ENCODE measurements at places on chromosomes 4 and X.

- DNase-seq = no peak
These were observed 43.4 kb upstream of the GATB start for GRCh38 chr4:151804086-151804630.

DNA sequence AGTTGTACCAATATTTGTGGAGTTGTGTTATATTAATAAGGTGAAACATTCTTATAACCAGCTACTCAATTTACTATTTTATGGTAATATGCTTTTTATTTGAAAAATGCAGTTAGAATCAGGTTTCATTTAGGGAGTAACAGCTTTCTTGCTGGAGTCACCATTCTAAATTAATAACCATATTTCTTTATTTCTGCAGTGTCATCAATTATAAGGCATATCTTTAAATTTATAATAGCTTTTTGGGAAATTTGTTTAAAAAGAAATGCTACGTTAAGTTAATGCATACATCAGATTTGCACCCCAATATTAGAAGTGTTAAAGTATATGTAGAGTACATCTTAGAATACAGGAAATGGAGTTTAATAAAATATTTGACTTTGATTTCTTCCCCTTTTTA lies 18.9 kb downstream of the USP38 start:
- no peak for DNase-seq

DNA sequence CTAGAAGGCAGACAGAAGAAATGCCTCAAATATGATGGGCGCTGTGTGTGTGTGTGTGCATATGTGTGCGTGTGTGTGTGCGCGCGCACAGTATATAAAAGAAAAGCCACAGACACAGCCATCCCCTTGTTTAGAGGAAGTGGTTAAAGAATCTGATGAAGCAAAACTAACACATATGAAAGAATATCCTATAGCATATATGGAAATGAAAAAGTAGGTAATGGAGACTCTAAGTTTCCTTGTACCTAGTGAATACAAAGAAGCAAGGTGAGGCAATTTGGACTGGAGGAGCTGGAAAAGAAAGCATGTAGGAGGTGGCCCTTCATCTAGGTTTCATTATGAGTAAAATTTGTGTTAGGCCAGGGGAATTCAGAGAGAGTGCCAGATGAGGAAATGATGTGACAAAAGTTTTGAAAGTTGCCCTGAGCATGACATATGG lies 58.6 kb upstream of the MCF2 start:
- no peak for DNase-seq

DNA sequence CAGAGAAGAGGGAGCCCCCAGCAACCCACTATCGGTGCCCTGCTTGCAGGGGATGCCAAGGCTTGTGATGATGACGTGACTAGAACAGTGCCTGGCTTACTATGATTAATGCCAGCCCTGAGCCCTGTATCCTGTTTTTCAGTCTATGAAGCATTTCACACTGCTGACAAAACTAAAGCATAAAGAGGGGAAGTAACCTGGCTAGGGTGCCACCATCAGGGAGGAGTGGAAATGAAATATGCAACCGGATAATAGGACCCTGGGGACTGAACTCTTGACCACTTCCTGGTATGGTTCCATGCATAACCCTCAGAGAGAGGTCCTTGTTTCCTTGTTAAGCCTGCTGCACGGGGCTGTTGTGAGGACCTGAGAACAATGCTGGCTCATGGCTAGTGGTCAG lies 50.3 kb downstream of the MED28 start:
- no peak for DNase-seq

- no peak for DNase-seq
These were observed 46.7 kb downstream of the IRF2 start for GRCh38 chr4:184427687-184428086.

- no peak for DNase-seq
These were observed 109.6 kb downstream of the NHSL2 start for GRCh38 chrX:72020204-72020603.

- no peak for DNase-seq
These were observed 317.4 kb downstream of the STIM2 start for GRCh38 chr4:27178061-27178460.

- no peak for DNase-seq
These were observed 23.5 kb downstream of the RAP1GDS1 start for GRCh38 chr4:98284640-98285046.

DNA sequence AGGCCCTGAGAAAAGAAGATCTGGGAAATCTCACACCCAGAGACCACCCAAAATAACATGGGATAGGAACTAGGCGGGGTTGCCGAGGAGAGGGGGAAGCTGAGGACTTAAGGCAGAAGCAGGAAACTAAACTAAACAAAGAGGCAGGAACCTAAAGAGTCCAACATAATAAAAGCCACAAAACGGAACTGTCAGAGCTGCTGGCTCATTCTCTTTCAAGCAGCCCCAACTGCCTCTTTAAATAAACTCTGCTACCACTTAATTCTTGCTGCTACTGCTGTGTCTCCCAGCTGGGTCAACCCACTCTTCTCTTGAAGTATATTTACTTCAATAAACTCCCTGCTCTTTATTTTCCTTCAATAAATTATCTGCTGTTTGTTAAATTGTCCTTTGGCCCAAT lies 44.5 kb downstream of the MAGEB16 start:
- DNase-seq = no peak

DNA sequence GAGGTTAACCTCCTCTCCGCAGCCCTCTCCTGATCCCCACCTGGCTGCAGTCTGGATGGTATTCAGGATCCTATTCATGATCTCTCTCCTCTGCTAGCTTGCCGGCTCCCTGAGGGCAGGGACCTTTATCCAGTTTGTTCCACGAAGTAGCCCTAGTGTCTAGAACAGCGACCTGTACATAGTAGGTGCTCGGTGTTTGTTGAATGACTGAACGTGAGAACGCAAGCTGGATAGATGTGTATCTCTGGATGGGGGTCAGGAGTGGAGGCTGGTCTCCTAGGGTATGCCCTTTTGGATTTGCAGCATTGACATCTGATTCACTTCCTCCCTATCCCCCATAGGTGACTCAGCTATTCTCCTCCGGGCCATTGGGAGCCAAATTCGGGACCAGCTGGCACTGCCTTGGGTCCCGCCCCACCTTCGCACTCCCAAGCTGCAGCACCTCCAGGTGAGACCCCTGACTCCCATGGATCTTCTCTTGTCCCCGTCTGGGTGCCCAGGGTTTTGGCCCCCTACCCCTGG lies 7.3 kb downstream of the CCDC22 start:
- DNase-seq = no peak

DNA sequence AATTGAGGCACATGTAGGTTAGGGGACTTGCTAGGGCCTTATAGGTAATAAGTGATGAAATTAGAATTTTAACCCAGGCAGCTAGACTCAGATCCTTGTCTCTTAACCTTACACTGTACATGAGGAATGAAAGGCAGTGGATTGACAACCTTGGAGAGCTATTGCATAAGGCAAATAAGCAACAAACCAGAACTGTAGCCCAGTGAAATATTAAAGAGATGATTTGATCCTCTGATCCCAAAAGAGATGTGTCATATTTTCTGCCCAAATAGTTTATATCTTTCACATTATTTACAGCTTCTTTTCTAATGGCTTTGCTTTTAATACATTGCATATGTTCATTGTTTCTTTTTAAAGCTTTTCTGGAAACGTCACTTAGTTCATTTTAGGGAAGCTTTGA lies 252.6 kb downstream of the ANK2 start:
- DNase-seq = no peak

DNA sequence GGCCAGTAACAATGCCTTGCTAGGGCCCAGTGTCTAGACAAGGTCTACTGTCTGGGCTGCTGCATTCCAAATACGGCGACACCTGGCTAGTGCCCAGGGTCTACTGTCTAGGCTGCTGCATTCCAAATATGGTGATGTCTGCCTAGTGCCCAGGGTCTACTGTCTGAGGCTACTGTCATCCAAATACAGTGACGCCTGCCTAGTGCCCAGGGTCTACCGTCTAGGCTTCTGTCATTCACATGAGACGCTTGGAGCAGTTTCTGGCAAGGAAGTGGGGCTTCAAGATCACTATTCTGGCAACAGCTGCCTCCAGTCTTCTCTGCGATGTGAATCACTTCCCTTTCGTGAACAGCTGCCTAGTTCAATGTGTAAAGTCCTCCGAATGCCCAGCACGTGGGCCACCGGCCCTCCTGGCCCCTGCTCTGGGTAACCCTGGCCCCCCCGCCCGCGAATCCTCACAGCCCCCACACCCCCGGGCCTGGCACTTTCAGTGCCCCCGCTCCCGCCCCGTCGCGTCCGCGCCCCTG lies 12.7 kb downstream of the ACOX3 start:
- no peak for DNase-seq

DNA sequence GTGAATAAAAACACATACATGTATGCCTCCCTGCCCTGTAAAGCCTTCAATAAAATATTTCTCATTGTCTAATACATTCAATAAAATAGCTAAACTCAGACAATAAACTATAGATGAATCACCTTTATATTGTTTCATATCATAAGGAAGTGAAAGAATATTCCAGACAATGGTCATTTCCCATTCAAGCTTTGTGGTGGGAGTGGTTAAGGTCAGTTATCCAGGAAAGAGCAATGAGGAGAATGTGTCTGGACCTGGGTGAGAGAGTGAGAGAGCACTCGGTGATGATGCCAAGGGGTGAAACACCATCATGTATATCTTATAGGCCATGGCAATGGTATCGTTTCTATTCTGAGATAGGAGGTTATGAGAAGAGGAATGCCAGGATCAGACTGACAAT lies 197.8 kb downstream of the PDHA2 start:
- no peak for DNase-seq

DNA sequence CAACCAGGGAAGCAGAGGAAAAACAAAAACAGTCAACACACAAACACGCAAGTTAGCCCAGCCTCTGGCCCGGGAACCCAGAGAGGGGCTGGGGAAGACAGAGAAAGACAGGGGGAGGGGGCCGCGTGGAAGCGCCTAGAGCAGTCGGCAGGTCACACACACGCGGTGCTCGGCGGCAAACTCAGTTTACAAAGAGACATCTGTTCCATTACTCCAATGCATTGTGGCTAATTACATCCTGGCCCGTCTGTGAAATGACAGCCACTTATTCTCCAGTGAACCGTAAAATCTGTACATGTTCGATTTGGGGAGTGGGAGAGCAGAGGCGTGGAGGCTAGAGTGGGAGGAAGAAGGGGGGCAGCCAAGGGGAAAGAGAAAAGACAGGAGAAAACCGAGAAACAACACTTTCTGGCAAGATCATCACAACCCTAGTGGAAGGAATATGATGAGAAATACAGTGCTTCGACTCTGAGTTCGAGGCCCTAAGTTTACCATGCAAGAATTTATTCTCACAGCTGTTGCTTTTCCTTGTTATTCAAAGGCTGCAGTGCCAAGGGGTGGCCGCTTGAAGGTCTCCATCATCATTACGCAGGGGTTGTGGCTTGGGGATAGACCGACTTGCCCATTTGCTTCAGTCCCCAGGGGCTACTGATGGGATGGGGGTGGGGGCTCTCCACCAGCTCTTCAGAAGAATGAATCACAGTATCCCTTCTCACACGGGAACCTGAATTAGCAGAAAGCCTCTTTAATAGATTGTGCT lies 167.7 kb downstream of the MGST2 start:
- no peak for DNase-seq

DNA sequence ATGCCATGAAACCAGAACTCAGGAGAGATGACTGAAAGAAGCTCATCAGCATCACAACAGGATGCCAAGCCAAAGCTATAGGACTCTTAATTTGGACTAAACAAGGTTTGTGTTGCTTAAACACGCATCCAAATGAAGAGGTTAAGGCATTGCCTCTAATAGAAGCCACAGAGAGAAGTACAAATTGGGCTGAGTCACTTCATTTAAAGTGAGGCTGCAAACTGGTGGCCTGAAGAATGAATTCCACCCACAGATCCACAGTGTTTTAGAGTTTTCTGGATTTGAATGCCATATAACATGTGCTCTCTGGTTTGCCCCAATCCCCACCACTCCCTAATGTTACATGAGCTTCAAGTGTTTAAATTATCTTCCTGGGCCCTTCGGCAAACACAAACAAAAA lies 103.5 kb downstream of the FIP1L1 start:
- DNase-seq = no peak

- DNase-seq = no peak
These were observed 379.6 kb downstream of the IL15 start for GRCh38 chr4:142016031-142016430.

DNA sequence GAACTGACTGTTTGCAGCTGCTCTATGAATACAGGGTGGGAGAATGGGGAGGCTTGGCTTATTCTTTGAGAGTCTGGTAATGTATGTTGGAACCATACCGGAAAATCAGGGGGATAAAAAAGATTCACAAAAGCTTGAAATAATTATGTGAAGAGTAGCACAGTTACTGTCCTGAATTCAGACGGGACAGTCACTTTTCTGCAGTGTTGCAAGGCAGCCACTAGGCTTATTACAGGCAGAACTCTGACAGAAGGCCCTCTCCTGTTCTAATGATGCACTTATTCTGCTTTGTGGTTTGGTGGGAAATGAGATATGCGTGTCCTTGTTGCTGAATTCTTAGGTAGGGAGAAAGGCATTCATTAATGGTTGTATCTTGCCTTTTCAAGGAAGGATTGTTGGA lies 37.2 kb downstream of the GUCY1B1 start:
- DNase-seq = no peak

- DNase-seq = no peak
These were observed 6.4 kb upstream of the SEPTIN11 start for GRCh38 chr4:76943129-76943620.

DNA sequence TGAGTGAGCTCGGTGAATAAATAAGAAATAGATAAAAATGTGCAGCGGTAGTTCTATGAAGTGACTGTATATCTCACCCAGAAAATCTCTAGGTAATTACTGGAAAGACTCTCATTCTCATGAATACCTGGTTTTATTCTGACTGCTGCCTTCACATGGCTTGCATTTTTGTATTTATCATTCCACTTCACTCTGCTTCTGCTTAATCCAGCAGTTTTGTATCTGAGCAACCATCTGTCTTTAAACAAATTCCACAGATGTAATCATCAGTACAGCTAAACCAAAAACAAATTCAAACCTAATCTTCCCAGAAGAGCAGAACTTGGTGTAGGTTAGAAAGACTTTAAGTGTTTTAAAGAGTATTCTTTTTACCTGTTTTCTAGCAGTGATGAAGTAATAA lies 11.2 kb upstream of the ALB start:
- no peak for DNase-seq

GRCh38 chr4:139630991-139631390 lies 34.6 kb upstream of the MGST2 start:
- DNase-seq = no peak

DNA sequence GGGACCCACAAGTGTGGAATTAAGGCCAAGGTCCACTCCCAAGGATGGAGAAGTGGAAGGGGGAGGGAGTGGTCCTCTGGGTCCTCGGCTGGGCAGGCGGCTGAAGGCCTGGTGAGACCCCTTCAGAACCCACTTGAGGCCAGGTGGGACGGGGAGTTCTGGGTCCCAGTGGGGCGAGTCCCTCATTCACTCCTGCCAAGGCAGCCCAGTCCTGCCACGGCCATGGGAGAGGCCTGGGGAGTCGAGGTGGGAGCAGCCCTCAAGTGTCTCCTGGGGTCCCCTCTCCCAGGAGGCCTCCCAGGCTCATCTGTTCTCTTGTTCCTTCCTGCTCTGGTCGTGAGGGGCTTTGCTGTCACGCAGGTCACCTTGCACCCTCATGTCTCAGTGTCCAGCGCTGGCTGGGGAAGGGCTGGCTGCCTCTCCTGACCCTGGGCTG lies 6.1 kb upstream of the SH3BP2 start:
- DNase-seq = no peak

- no peak for DNase-seq
These were observed 17.7 kb downstream of the ARAP2 start for GRCh38 chr4:36226430-36227227.

All from stimulated activated CD4-positive, alpha-beta T cell treated with anti-CD3 and anti-CD28 coated beads, Interleukin-15, amount 100 ng/mL, for 1 hour (primary cell).